ENCODE measurements at places on chromosomes 2 and 18.

DNA sequence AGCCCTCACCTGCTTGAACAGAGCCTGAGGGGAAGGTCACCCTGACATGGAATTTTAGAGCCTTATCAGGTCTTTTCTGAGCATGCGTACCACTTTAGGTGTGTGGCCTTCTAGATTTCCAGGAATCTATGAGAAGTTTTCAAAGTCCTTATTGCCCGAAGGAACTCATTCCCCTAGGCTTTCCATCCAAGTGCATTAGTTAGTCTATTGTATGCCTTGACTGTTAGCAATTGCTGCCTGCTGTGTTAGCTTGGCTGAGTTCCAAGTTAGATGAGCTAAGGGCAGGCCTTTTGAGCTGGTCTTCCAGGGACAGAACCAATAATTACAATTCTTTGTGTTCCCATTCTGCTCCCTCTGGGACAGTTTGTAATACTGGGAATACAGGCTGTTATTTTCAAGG lies 30.8 kb upstream of the PUM2 start:
- peak; percentile 87 for DNase-seq

GRCh38 chr18:77341527-77342325 lies 92.1 kb downstream of the GALR1 start:
- DNase-seq = no peak

GRCh38 chr2:172972005-172972619 lies 103.5 kb upstream of the MAP3K20 start:
- no peak for DNase-seq

DNA sequence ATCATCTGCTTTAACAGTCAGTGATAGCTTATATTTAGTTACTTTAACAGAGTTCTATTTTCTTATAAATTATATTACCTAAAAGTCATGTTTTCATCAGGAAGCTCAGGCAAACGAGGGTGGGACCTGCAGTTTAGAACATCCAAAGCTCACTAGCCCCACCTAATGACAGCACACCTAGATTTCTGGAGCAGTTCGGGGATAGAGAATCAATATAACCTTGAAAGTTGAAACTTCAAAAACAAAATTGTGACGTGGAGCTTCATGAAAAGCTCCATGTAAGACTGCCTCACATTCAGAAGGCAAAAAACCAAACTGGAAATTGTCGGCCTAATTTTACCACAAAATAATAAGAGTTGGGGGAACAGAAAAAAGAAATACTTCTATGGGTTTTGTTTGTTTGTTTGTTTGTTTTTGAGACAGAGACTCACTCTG lies 185.9 kb upstream of the CCDC150 start:
- DNase-seq = peak; percentile 37

GRCh38 chr18:45168866-45169600 lies 446.2 kb upstream of the SLC14A2 start:
- DNase-seq = no peak

GRCh38 chr2:219406861-219407230 lies 11.3 kb upstream of the DES start:
- peak; percentile 50 for DNase-seq

GRCh38 chr2:55809875-55810621 lies 113.5 kb downstream of the EFEMP1 start:
- DNase-seq = no peak

DNA sequence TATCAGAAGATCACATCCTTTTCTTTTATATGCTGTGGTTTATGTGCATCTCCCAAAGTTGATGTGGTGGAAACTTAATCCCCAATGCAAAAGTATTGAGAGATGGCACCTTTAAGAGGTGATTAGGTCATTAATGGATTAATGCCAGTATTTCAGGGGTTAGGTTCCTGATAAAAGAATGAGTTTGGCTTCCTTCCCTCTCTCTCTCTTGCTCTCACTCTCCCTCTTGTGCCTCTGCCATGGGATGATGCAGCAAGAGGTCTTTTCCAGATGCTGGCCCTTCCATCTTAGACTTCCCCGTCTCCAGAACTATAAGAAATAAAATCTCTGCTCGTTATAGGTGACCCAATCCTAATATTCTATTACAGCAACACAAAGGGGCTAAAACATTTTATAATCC lies 85.0 kb downstream of the TTC27 start:
- no peak for DNase-seq

DNA sequence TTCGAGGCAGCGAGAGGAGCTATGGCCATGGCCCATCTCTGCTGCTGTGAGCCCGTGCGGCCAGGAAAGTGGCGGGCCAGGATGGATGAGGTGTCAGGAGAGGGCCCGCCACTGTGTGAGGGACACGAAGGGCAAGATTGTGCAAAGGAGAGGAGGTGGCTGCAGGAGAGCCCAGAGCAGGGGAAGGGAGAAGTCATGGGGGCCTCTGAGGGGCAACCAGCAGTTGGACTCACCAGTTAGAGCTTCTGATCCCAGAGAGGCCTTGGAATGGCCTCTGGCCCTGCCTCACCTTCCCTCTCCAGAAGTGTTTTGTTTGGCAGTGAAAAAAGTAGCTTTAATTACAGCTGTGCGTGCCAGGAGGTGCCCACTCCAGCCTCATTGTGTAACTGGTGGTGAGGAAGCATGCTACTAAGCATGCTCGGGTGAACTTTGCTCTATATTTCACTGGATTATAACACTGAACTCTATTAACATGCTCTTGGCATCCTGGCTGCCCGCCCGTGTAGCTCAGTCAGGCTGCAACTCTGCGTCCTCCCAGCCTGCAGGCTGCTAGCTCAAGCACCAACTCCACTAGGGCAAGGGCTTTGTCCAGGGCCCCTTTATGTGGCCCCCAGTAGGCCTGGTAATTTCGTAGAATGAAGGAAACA lies 34.2 kb downstream of the IMPA2 start:
- no peak for DNase-seq

DNA sequence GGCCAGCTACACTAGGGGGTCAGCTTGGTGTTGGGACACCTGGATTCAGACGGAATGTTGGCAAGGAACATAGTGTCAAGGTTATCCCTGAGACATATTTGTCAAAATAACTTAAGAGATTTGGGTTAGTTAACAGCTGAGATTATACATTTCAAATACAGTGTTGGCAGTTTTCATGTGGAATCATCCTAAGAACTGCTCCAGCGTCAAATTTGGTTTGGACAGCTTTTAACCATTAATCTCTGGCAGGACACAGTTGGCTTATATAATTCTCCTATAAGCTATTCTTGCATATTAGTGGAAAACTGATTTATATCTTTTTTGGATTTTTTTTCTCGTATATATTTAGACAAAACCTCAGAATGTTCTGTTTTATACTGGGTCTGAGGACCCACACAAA lies 132.2 kb downstream of the CCDC85A start:
- DNase-seq = no peak

DNA sequence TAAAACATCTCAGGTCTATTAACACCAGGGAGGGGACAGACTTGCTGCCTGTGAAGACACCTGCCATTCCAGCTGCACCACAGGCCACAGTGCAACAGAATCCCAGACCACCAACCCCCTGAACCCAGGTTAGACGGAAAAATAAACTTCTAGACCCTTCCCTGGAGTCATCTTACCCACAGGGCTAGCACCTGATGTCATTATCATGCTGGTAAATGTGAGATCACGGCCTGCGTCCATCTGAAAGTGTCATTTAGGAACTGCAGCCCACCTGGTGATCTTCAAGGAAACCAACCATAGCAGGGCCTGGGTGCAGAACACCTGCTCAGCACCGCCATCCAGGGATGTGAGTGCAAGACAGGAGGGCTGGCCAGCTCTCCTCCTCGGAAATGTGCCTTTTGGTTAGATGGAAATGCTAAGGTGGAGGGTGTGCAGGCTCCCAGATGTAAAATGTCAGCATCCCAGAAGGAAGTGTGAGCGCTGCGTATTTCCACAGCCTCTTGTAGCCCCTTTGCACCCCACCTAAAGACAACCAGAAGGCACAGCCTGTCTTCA lies 80.8 kb downstream of the PTGR3 start:
- no peak for DNase-seq

DNA sequence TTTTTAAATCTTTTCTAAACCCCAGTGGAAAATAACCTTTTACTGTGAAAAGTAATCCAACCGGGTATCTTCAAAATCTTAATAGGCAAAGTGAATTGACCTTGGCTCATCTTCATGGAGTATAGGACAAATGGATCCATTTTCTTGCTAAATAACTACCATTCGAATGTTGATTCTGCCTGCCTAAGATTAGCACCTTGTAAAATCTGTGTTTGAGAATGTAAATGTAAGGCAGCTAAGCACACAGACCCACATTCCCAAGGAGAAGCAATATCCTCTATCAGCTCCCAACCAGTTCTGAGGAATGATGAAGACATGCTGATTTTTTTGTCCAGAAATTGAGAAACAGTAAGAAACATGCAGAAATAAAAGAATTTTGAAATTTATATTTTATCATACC lies 509.8 kb upstream of the SMIM21 start:
- DNase-seq = no peak

GRCh38 chr2:238038203-238038602 lies 22.6 kb upstream of the SCLY start:
- DNase-seq = no peak

DNA sequence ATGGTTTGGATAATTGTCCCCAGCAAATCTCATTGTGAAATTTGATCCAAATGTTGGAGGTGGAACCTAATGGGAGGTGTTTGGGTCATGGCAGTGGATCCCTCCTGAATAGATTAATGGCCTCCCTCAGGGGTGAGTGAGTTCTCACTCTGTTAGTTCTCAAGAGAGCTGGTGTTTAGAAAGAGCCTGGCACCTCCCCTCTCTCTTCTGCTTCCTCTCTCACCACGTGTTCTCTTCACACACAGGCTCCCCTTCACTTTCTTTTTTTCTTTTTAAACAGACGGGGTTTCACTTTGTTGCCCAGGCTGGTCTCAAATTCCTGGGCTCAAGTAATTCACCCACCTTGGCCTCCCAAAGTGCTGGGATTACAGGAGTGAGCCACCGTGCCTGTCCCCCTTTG lies 111.6 kb upstream of the LTBP1 start:
- DNase-seq = no peak

- no peak for DNase-seq
Measured at GRCh38 chr18:31965316-31965970, 22.5 kb upstream of the TRAPPC8 start.

GRCh38 chr2:45014016-45014702 lies 4.9 kb upstream of the SIX2 start:
- DNase-seq = no peak

- DNase-seq = no peak
Measured at GRCh38 chr2:58027029-58027428, 19.6 kb upstream of the VRK2 start.

All from astrocyte of the cerebellum (primary cell).